ENCODE measurements at places on chromosomes 16 and 17.
A peak's percentile ranks its signal among the peaks of the same experiment; 100 is the strongest.

- no peak for DNase-seq
Measured at GRCh38 chr16:3530371-3530914, 29.6 kb downstream of the CLUAP1 start.

DNA sequence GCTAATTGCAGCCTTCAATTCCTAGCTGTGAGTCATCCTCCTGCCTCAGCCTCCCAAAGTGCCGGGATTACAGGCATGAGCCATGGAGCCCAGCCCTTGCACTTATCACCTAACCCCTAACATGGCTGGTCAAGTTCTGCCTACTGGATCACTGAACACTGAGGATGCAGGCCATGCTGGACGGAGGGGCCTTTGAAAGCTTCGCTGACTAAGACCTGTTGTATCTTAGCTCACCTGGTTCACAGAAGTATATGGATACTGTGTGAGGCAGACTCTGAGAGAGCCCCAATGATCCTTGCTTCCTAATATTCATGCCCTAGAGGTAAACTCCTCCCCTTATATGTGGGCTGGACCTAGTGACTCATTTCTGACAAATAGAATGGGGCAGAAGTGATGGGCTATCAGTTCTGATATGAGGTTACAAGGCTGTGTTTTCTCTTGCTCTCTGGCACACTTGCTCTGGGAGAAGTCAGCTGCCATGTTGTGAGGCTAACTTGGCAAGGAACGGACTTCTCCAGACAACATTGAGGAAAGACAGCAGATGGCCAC, 11.7 kb upstream of the TMIGD1 start:
- DNase-seq, result no peak

- DNase-seq, result peak; percentile 85
Measured at GRCh38 chr16:16150117-16150877, 73.0 kb downstream of the ABCC6 start.

DNA sequence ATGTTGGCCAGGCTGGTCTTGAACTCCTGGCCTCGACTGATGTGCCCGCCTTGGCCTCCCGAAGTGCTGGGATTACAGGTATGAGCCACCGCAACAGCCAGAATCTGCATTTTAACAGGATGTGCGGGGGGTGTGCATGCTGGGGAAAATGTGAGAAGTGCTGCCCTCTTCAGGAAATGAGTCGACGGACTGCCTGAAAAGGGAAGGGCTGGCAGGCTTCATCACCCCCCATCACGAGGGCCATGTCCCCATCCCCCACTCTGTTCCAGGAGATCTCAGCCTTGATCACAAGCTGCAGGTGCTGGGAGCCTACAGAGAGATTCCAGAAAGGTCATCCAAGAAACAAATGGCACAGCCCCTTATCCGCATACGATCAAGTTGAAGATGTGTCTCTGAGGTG, 195.3 kb upstream of the RPL38 start:
- no peak for DNase-seq

DNA sequence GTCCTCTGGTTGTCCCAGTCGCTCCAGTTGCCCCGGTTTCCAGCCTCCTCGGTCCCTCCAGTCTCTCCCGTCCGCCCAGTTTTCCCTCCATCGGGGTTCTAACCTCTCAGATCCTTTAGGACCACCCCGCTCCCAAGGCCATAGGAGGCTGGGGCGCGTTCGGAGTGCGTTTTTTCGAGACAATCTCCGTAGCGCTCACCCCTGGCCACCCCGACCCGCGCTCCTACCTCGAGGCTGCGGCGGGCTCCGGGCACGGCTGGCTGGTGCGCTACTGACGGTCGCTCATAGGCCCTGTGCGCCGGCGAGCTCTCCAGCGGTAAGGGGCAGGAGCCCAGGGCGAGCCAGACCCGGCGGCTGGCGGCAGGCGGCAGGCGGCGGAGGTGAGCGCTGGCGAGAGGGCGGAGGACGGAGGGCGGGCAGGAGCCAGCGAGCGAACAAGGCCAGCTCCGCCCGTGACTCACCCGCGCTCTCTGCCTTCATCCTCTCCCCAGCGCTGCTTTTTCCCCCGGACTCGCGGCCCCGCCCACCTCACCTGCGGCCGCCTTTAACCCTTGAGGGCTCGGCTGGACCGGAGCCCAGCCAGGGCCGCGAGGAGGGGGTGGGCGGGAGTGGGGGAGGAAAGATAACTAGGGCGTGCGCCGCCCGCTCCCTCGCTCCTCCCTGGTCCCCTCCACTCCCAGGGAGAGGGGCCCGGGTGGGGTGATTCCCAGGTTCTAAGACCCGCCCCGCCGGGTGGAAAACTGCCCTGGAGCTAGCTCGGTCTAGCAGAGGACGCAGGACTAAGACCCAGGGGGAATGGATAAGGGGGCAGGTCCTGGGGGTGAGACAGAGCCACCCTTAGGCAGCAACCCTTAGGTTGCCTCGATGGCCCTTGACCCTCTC, at the start of gene SP6:
TSS of gene SP6 (minus strand) at position 472 of the 882 bp plus-strand sequence. CDS start 2,734 bp downstream, outside the sequence.
- DNase-seq, result no peak

DNA sequence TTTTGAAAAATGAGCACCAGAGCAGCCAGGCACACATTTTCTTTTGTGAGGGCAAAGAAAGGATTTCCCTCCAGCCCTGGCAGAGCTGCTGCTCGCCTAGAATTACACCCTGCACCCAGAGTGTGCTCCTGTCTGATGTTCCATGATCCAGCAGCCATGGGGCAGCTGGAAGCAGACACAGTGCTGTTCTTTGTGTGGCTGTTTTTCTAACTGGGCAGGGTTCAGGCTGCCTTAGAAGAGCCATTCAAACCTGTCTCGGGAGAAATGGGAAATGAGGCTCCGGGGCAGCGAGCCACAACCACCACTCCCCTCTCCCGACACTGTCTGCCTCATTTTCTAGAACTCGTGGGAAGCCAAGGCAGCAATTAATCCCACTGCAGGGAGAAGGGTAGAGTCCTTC, 28.9 kb downstream of the LITAF start:
- DNase-seq, result no peak

- no peak for DNase-seq
Measured at GRCh38 chr16:17177242-17177958, 293.4 kb downstream of the XYLT1 start.

- DNase-seq, result peak; percentile 73
Measured at GRCh38 chr17:80082403-80083135, 18.8 kb upstream of the GAA start.

GRCh38 chr16:49431591-49432290, 58.1 kb downstream of the C16orf78 start:
- no peak for DNase-seq

GRCh38 chr17:72598695-72599094, 477.9 kb downstream of the SOX9 start:
- no peak for DNase-seq

- DNase-seq, result peak; percentile 81
Measured at GRCh38 chr17:20992987-20993862, 49.6 kb downstream of the USP22 start.

DNA sequence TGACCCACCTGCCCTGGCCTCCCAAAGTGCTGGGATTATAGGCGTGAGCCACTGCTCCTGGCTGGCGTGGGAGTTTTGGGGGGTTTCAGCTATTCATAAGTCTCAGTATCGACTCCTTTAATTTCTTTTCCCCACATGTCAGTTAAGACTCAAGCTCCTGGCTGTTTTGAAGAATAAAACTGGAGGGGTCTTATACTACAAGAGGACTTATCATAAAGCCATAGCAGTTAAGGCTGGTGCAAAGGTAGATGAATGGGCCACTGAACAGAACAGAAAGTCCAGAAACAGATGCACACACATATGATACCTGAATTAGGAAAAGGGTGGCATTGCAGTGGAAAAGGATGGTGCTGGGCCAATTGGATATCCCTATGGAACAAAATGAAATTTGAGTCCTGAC, 47.4 kb downstream of the TBX4 start:
- DNase-seq, result no peak

GRCh38 chr17:35708149-35708548, 23.3 kb upstream of the RASL10B start:
- no peak for DNase-seq

- DNase-seq, result no peak
Measured at GRCh38 chr16:79155904-79156303, 444.6 kb downstream of the MAF start.

- no peak for DNase-seq
Measured at GRCh38 chr17:80738020-80738808, 193.6 kb downstream of the RPTOR start.

GRCh38 chr17:31857920-31858641, 963 bp downstream of the COPRS start:
- no peak for DNase-seq

DNA sequence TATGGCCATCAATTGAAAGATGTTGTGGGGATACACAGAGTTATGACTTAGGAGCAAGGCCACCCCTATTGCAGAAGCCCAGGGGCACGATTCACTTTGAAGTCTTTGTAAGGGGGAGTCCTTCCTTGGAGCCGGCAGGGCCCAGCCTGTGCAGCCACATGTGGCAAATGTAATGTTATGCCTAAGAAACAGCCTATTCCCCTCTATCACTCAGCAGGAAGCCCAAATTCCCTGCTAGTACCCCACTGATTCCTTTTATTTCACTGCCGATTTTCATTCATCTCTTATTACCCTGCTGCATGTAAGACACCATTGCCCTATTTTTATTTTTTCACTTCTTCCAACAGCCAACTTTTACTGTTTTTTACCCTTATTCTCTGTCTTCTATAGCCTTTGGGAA, 233.2 kb downstream of the PMP22 start:
- no peak for DNase-seq

Measured in muscle of arm (tissue), 14 donors.